ENCODE measurements at places on chromosomes 11 and 22.

- no peak for DNase-seq
These were observed 12.8 kb downstream of the TNRC6B start for GRCh38 chr22:40190501-40190900.

- DNase-seq = no peak
These were observed 9.6 kb downstream of the ADM start for GRCh38 chr11:10314199-10315072.

DNA sequence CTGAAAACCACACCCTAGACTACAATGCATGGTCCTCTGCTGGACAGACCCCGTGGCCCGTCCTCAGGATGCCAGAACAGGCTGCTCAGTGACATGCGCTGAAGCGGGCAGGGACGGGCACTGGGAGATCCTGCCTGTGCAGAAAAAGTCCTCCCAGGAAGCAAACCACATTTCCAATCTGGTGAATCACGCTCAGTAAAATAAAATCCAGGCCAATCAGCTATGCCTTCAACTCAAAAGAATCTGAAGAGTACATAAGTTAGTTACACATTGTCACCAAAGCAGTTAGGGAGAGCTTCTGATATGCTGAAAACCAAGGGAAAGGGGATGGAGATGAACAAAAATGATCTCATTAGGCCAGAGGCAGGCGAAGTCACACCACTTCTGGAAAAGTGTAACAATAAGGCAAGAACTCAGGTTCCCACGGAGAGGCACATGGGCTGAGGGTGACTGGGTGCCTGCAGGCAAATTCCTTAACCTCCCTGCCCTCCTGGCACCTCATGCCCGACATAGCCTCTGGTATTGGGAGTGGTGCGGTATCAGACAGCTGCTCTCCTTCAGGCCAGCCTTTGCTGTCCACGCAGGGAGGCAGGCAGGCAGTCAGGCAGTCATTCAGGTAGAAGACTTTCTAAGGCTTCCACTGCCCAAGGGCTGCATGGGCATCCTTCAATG is 66.4 kb downstream of the APOL5 start:
- DNase-seq = no peak

DNA sequence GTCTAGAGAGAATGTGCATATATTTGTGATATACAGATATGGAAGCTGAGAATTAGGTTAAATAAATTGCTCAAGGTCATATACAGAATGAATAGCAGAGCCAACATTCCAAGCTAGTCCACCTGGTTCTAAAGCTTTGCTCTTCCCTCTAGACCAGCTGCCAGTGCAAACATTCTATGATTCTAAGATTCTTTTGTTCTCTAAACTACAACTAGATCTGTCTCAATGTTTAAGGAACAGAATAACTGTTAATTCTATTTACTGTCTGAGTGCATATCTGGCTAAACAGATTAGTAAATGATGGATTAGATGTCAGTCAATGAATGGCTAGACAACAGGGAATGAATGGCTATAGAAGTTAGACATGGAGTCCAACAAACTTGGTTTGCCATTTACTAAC is 19.6 kb downstream of the KCNE3 start:
- no peak for DNase-seq

GRCh38 chr11:77115181-77115611 is 12.6 kb downstream of the OMP start:
- no peak for DNase-seq

GRCh38 chr22:19808873-19809478 is 45.7 kb downstream of the GNB1L start:
- no peak for DNase-seq

- DNase-seq = no peak
These were observed 312.7 kb upstream of the MTNR1B start for GRCh38 chr11:92656783-92657182.

DNA sequence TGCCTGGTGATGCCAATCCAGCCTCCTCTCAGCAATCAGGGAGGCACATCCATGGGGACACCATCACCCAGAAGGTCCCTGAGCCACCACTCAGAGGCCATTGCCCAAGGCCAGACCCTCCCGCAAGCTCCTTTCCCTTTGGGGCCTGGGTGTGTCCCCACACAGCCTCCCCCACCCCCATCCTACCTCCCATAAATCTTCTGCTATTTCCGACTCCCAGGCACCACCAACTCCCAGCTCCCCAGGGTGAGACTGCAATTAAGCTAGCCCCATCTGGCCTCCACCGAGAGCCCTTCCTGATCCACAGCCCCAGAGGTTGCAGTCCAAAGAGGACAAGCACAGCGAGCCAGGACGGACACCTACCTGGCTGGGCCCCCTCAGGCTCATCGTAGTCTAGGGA is 6.3 kb downstream of the ARHGAP1 start:
- no peak for DNase-seq

- DNase-seq = no peak
These were observed 5.7 kb upstream of the APOBEC3A start for GRCh38 chr22:38951734-38952133.

DNA sequence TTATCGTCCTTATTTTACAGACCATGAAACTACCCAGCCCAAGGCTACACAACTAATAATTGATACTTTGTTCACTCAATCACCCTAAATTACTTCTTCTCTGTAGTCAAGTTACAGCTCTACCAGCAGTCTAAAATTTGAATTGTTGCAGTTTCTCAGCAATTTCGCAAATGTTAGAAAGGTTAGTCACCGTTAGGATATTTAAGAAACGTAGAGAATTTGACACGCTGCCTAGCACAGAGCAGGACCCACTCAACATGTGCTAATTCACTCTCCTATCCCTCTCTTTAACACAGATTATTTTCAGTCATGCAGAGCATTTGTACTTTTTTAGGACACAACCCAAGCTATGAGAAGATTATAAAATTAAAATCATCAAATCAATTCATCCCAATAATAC is 771.1 kb upstream of the LUZP2 start:
- DNase-seq = no peak

DNA sequence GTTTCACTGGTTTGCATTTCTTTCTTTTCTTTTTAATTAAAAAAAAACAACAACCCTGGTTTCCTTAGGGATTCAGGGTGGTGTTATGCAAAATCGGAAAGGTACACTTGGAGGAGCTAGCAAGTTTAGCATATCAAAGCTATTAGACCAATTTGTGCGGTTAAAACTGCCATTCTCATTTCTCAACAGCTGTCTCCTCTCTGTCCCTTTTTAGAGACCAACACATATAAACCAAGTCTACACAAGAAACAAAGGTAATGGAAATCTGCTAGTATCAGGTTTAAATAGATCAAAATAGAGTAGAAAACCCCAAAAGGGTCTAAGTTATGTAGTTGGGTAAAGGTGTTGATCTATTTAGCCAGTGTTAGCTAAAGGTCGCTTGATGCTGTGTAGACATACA is 1.7 kb upstream of the SESN3 start:
- no peak for DNase-seq

DNA sequence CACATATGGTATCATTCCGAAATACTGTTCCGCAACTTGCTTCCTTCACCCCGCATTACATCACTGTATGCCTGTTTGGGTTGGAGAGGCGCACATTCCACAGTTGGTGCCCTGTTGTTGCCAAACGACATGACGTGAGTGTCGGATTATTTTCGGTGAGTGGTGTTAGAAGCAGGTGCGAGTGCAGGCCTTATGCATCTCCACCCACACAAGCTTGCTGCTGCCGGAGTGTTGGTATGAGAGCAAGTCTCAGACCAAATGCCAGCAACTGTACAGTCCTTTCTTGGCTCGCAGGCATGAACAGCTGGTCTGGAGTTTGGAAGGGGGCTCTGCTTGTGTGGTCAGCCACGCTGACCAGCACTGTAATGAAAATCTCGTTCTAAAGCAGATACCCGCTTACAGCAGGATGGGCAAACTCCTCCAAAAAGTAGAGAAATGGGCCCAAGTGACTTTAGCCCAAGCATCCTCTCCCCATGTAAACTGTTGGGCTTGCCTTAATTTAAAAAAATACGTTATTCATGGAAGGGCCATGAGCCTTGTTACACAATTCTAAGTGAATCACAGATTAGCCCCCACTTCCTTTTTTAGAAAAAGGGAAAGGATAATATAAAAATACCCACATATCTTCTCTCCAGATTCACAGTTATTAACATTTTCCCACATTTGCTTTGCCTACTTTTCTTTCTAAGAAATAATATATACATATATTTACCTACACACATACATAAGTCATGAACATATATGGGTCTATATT is 48.7 kb upstream of the OR9Q1 start:
- DNase-seq = no peak

Data from activated CD4-positive, alpha-beta T cell treated with anti-CD3 and anti-CD28 coated beads, Interleukin-2, amount 50 U/mL, for 24 hours (primary cell).